ENCODE measurements at places on chromosomes 2 and 18. TPM values are rescaled to one million over a fixed set of nuclear protein-coding genes. Genes with fewer than 3 reads are reported as not detected.

CPO gene
- total RNA-seq = not detected

NPPC gene
- total RNA-seq = not detected

LCT gene
- total RNA-seq = not detected

SERPINB13 gene
- total RNA-seq = not detected

CAPN13 gene
- 4.0 TPM for total RNA-seq

- DNase-seq = no peak
These were observed 357.4 kb upstream of the ACVR2A start for GRCh38 chr2:147487286-147487977.

GRCh38 chr18:27942706-27943105 is 234.2 kb downstream of the CDH2 start:
- no peak for DNase-seq

GRCh38 chr2:227460833-227461232 is 11.1 kb upstream of the AGFG1 start:
- DNase-seq = no peak

All from HT-29 (cell line).